ENCODE measurements at places on chromosomes 1 and 21.

- no peak for DNase-seq
These were observed 38.8 kb upstream of the GPR153 start for GRCh38 chr1:6299557-6300165.

DNA sequence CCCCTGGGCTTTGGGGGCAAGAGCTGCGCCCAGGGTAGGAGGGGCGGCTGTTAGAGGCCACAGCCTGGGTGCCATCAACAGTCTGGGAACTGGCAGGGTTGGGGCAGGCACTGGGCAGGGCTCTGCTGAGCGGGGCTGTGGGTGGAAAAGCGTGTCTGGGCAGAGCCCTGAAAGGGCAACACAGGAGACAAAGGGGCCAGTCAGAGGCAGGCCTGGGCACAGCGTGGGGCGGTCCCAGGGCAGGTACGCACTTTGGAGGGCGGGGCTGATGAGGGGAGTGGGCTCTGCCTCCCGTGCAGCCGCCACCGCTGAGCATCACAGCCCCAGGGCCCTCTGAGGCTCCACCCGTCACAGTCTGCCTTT lies 13.9 kb downstream of the CELSR2 start:
- no peak for DNase-seq

DNA sequence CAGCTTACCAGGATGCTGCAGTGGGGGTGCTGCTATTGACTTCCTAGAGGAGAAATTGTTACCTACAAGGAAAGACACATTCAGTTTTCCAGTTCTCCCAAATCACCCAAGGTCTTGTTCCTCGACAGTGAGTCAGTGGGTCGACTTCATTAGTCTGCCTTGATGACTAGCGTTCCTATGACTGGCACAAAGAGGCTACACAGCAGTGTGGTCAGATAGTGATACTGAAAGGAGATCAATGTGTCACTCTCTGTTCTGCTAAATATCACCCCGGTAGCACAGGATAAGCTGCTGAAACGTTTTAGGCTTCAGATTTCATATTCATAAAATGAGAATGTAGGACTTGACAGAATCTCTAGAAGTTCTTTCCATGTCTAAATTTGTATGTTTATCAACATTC lies 357.4 kb downstream of the LMX1A start:
- DNase-seq, result no peak

DNA sequence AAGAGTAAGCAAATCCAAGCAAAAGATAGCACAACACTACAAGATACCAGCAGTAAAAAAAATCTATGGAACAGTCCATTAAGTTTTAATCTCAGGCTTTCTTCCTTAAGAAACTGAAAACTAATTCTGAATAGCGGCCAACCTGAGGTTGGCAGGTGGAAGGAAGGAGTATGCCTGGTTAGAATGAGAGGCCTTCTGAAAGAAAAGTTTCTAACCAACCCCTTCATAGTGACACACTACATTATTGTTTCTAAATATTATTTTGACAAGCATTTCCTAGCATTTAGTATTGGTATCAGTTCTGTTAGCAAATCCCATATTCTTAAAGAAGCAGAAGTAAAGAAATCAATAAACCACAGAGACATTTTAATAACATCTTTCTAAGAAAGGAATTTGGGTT lies 205.7 kb upstream of the PTBP2 start:
- DNase-seq, result no peak

DNA sequence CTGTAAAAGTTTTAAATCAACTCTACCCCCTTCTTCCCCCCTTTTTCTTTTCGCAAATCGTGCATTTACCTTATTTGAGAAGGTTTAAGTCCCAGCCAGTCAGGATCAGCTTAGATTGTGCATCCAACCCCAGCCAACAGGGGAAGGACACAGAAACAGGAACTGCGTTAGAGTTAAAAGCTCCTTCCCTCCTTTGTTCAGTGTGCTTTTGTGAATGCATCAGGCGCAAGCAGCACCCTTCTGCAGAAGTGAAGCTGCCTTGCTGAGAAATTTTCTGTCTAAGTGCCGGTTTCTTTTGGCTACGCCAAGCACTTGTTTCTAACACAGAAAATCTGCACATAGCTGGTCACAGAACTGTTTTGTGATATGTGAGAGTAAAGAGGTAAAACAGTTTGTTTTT lies 56.2 kb upstream of the PRRC2C start:
- DNase-seq, result no peak

GRCh38 chr1:60746278-60746791 lies 336.0 kb upstream of the NFIA start:
- DNase-seq, result no peak

- DNase-seq, result no peak
These were observed 371 bp upstream of the ODF2L start for GRCh38 chr1:86396498-86396890.

- DNase-seq, result no peak
These were observed 3.5 kb upstream of the ADORA1 start for GRCh38 chr1:203124011-203124410.

DNA sequence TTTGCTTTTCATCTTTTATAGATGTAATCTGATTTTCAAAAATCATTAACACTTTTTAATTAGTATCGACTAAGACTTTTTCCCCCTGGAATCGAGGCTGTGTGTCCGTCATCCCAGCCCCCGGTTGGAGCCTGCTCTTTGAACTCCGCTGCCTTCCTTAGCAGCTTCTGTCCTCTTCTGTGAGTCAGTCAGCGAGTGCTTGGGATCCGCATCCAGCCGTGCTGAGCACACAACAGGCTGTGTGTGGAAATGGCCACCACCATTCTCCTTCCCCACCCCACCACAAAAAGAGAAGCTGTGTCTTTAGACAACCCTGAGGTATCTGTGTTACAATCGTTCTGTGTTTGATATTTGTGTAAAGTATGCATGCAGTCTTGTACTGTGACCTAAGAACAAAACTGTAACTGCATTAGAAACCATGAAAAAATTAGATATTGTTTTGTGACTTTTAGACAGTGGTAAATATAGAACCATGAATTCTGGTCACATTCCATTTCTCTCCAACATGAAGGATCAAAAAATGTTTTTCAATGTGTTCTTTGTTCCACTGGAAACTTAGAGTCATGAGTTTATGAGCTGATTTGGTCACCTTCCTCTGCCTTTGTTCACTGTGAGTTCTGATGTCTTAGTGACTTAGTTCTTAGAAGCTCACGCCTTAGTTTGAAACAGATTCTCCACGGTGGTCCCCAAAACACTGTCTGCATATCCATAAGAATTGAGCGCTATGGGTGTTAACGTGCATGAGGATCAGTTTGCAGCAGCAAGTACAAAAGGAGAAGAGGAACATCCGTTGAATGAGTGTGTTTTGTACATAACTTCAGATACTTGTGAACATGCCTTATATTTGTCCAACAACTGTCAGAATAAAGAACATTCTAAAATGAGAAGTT lies 64.7 kb downstream of the VPS26C start:
- DNase-seq, result no peak

DNA sequence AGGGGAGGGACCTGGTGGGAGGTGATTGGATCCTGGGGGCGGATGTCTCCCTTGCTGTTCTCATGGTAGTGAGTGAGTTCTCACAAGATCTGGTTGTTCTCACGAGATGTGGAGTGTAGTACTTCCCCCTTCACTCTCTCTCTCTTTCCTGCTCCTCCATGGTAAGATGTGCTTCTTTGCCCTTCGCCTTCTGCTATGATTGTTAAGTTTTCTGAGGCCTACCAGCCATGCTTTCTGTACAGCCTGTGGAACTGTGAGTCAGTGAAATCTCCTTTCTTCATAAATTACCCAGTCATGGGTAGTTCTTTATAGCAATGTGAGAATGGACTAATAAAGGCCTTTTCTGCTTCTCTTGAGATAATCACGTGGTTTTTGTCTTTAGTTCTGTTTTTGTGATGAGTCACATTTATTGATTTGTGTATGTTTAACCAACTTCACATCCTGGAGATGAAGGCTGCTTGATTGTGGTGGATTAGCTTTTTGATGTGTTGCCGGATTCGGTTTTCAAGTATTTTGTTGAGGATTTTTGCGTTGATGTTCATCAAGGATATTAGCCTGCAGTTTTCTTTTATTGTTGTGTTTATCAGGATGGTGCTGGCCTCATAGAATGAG lies 45.5 kb downstream of the RABGAP1L start:
- DNase-seq, result no peak

GRCh38 chr1:54681358-54681757 lies 34.3 kb upstream of the TTC4 start:
- no peak for DNase-seq

GRCh38 chr1:33295450-33296081 lies 25.3 kb downstream of the A3GALT2 start:
- peak; percentile 95 for DNase-seq

DNA sequence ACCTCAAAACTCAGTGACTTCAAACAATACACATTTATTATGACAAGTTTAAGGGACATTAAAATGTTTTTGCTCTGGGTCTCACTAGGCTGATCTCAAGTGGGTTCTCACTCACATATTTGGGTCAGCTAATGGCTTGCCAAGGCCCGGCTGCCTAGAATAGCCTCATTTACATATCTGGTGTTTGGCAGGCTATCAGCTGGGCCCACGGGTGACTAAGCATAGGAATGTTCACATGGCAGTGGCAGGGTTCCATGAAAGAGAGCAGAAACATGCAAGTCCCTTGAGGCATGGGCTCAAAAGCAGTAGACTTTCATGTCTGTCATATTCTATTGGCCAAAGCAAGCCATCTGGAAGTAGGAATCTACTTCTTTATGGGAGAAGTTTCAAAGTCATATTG lies 492.6 kb downstream of the KCNT2 start:
- no peak for DNase-seq

GRCh38 chr21:20735257-20735656 lies 263.0 kb upstream of the NCAM2 start:
- DNase-seq, result no peak

- DNase-seq, result no peak
These were observed 29.9 kb upstream of the TMEM222 start for GRCh38 chr1:27292106-27292505.

- no peak for DNase-seq
These were observed 540.0 kb downstream of the OMA1 start for GRCh38 chr1:58006421-58007046.

- no peak for DNase-seq
These were observed 130.9 kb upstream of the SAMSN1 start for GRCh38 chr21:14677013-14677412.

DNA sequence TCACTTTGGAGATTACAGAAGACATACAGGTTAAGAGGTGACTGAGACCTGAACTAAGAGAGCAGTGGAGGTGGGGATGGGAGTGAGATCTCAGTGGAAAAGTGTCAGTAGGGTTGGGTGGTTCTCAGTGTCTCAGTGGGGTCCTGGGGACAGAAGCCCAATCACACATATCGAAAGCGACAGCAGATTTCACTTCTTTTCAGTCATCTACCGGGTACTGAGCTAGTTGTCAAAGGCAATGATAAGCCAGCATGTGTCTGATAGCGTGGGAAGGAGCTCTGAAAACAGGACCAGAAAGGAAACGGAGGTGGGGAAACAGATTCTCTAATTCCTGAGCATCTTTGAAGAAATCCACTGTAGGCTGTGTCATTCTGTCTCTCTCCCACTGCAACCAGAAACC lies 59.5 kb downstream of the RHOU start:
- DNase-seq, result no peak

DNA sequence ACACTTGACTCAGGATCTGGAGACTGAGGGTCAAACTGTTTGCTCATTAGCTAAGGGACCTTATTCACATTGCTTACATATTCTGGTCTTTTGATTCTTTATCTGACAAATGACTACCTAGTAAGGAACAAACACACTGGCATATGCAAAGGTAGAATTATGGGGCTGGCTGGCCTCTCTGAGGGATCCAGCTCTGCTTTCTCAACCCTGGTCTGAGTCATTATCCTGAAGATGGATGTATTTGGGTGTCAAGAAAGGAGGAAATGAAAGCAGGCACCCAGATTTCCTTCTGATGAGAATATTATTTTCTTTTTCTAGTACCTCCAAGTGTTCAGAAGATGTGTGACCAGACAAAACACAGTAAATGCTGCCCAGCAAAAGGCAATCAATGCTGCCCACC lies 6.0 kb downstream of the SMCP start:
- no peak for DNase-seq

- DNase-seq, result no peak
These were observed 3.4 kb downstream of the WNT9A start for GRCh38 chr1:227944090-227944930.

DNA sequence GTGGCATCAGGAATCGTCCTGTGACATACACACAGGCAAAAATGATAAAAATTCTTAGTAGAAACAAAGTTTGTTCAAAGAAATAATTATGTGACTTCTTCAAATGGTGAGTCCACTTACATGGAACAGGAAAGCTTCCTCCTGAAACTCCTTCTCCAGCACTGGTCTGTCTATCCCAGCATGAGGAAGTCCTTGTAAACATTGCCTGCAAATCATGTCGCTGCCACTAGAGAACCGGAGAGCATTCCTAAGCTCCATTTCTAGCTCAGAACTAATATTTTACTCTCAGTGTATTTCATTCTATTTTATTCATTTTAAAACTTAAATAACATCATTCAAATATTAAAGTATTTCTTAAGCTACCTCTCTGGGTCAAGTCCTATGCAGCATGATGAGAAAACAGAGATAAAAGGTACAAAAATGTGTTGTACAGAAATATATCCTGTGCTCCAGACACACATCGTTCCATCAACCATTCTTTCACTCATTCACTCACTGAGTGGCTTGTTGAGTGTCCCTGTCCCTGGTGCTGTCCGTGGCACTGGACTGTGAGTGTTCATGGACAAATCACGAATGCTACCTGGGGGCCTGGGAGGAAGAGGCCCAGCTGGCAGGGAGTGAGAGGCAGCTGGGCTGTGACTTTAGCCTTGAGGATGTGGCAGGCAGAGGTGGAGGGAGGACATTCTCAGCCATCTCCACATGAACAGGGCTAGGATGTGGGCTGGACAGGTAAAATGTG lies 10.0 kb downstream of the CYP4A22 start:
- DNase-seq, result no peak

GRCh38 chr1:165738794-165739193 lies 29.9 kb downstream of the TMCO1 start:
- DNase-seq, result no peak

- no peak for DNase-seq
These were observed 43.2 kb downstream of the OLIG1 start for GRCh38 chr21:33113131-33113530.

- DNase-seq, result no peak
These were observed 417.9 kb downstream of the PTBP2 start for GRCh38 chr1:97139512-97139911.

DNA sequence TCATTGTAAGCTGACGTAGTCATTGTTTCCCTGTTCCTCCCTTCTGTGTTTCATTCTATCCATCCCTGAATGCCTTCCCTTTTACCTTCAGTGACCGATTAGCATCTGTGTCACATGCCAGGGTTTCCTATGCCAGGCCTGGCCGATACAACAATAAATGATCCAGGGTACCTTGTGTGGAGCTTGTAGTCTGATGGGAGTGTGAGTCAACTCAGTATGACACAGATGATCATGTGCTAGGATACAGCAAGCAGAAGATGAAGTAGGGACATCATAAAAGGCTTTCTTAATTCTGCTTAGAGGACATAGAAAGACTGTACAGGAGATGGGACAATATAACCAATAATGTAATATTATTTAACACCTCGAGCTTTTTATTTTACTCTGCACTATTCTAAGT lies 164.1 kb upstream of the C8B start:
- DNase-seq, result no peak

GRCh38 chr1:228105996-228106799 lies 2.9 kb downstream of the MRPL55 start:
- no peak for DNase-seq

Measured in neural crest cell (in vitro differentiated cells).